Kidney glomerular epithelial cell (primary cell): ENCODE measurements at places on chromosomes 4 and X.

DNA sequence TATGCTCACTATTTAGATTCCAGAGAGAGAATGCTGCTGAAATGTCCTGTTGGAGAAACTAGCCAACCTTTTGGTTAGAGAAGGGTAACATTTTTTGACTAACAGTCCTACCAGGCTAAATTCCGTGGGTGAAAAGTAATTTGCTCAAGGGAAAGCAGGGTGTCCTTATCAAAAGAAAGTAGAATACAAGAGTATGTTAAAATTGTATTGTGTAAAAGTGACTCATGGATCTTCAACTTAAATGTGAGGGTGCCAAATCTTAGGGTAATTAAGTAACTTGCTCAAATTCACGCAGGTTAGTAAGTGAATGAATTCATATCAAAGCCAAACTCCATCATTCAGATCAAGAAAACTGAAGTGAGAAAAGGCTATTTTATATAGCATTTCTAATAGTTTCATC, 81.7 kb downstream of the PCDH7 start:
- no peak for DNase-seq

- DNase-seq: no peak
Measured at GRCh38 chr4:139764686-139765310, 99.2 kb downstream of the MGST2 start.

GRCh38 chr4:13656569-13657405, 29.3 kb upstream of the BOD1L1 start:
- DNase-seq: peak; percentile 66

DNA sequence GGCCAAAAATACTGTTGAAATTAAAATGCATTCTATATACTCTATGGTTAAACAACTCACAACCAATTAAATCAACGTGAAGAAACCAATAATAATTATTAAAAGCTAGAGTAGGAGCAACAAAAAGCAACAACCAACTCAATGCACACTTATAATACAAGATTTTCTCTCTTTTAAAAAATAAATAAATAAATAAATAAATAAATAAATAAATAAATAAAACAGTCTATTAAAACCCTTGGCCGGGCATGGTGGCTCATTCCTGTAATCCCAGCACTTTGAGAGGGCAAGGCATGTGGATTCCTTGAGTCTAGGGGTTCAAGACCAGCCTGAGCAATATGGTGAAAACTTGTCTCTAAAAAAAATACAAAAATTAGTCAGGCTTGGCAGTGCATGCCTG, 62.7 kb downstream of the ENOX2 start:
- no peak for DNase-seq

DNA sequence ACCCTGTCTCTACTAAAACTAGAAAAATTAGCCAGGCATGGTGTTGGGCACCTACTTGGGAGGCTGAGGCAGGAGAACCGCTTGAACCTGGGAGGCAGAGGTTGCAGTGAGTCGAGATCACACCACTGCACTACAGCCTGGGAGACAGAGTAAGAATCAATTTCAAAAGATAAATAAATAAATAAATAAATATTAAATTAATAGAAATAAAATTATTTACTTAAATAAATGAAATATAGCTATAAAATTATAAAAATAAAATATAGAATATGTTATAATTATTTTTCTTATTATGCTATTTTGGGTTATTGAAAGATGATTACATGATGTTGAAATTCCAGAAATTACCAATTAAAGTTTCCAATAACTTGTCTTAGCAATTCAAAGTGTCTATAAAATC, 1029.8 kb upstream of the AGA start:
- DNase-seq: no peak
